ENCODE measurements at places on chromosomes 5 and 9.

GRCh38 chr9:85521371-85522197 lies 220.2 kb downstream of the AGTPBP1 start:
- DNase-seq = no peak

DNA sequence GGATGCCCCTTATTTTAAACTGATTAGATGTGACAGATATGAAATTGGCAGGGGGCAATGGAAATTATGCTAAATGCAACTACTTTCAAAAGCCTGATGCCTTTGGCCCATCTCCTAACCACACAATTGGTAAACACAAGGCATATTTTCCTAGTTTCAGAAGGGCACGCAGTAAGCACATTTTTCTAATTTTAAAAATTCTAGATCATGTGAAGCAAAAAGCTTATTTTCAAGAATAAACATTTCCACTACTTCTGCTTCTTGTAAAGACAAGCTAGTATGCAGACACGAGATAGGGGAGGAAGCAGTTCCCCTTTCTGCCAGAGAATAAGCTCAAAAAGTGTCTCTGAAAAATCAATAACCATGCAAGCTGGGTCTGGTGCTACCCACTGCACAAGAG lies 67.7 kb downstream of the ABCA1 start:
- no peak for DNase-seq

GRCh38 chr9:95058121-95058785 lies 259.3 kb downstream of the FANCC start:
- no peak for DNase-seq

DNA sequence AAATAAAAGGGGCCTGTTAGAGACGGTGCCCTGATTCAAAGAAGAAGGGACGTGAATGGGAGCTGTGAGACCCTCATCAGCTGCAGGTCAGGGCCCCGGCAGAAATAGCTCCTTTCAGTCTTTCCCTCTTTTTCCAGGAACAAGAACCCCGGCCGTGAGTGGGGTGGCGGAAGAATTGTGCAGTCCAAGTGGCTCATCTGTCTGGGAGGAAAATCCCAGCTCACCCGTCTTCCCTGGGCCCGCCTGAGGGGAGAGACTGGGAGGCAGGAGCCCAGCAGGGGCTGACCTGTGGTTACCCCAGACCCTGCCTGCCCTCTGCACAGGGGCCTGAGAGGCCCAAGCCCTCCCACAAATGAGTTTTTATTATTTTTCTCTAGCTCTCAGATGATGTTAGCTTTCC lies 24.8 kb upstream of the CSF1R start:
- DNase-seq = no peak

DNA sequence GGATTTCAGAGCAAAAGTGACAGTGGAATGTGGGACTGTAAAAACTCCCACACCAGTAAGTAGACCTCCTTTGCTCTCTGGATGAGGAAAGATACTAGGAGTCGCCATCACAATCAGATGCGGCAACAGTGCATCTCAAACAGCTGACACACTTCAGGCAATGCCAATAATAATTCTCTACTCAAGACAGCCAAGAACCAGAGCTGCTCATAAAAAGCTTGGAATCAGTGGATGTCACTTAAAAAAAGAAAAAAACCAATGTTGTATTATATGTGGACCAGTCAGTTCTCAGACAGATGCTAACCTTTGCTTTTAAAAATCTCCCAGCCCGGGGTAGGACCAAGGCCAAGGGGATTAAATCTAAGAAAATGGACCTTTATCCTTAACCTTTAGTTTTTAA lies 185.0 kb downstream of the GNA14 start:
- no peak for DNase-seq

- no peak for DNase-seq
Measured at GRCh38 chr5:161167016-161167767, 315.2 kb upstream of the ATP10B start.

- DNase-seq = no peak
Measured at GRCh38 chr9:2214707-2215106, 199.6 kb downstream of the SMARCA2 start.

GRCh38 chr9:111720174-111720573 lies 58.8 kb downstream of the GNG10 start:
- no peak for DNase-seq

DNA sequence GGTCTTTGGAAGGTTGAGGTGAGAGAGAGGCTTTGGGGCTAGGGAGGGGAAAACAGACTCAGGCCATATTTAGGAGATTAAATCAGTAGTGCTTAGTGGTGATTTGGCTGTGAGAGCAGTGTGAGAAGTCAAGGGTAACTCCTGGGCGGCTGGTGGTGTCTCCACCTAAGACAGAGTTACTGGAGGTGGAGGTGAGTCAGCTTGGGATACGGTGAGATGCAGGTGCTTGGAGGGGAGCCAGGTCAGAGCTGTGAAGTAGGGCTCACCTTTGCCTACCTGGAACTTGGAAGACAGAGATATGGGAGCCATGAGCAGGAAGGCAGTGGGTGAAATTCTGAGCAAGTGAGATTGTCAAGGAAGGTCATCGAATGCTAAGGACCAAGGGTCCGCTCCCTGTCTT lies 24.5 kb downstream of the RGS3 start:
- DNase-seq = no peak

- no peak for DNase-seq
Measured at GRCh38 chr9:117239428-117239827, 175.4 kb downstream of the ASTN2 start.

- DNase-seq = no peak
Measured at GRCh38 chr9:115204904-115205453, 87.0 kb upstream of the TNC start.

GRCh38 chr9:82024908-82025307 lies 36.3 kb downstream of the SPATA31D1 start:
- DNase-seq = no peak

DNA sequence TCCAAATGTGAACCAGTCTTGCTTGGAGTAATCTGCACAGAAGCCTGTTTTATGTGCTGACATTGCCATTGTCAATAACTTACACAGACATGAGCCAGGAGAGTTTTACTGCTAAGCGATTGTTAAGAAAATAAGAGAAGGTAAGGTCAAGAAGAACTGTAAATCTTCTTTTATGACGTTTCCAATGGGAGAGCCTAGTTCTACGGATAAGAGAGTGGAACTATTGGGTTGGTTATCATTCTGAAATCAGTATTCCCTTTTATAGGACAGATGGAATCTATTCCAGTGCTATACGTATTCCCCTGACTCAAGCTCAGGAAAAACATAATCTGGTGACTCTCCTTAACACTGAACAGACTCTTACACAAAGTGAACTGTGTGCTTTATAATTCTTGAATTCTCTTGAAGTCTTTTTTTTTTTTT lies 137.9 kb upstream of the OTULINL start:
- DNase-seq = no peak

DNA sequence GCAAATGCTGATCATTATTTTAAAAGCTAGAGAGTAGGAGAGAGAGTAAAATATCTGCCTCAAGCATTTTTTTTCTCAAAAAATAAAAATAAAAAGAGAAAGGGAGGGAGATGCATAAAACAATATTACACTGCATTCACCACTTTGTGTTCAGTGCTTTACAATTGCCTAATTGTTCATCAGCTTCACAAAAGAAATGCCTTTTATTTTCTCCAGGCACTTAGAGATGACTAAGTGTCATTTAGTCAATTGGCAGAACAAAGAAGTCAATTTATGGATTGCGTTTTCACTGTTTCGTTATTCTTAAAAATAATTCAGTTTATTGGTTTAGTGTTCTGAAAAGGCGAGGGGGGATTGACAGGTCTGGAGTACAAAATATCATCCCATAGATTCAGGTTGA lies 232.5 kb upstream of the CCNH start:
- DNase-seq = no peak

GRCh38 chr5:17796757-17797396 lies 162.6 kb downstream of the TAF11L14 start:
- DNase-seq = no peak

- DNase-seq = no peak
Measured at GRCh38 chr9:75985515-75985914, 95.0 kb downstream of the PCSK5 start.

DNA sequence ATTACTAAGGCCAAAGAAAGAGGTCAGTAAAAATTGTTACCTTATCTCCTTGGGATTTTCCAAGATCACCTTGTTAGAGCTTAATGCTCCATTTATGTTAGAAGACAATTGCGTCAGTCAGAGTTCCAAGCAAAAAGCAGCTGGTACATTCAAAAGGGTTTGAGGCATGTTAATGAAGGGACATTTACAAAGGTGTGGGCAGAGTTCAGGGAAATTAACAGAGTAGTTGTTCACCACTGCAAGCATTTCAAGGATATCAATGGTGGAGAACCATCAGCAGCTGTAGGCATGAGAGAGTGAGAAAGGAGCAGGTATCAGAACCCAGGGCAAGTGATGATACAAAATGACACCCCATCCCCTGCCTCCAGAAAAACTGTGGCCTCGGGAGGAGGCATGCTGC lies 17.0 kb upstream of the SMARCA2 start:
- no peak for DNase-seq

DNA sequence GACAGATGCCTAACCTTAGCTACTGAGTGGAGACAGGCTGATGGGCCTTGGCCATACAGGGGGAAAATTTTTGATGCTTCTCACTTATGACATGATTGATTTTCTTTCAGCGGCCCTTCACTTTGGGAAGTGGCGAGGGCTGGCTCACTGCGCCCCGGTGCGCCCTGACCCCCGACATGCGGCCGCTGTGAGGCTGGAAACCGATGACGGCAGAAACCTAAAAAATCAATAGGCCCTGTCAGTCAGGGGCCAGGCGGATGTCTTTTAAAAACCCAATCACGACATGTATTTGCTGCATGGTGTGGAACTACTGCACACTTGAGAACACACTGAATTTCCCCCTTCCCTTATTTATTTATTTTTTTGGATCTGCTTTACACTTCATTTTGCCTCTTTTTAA lies 121.7 kb downstream of the EBF1 start:
- DNase-seq = no peak

- no peak for DNase-seq
Measured at GRCh38 chr5:103364074-103364473, 105.5 kb downstream of the MACIR start.

- no peak for DNase-seq
Measured at GRCh38 chr9:34896112-34896511, 62.0 kb upstream of the PHF24 start.

DNA sequence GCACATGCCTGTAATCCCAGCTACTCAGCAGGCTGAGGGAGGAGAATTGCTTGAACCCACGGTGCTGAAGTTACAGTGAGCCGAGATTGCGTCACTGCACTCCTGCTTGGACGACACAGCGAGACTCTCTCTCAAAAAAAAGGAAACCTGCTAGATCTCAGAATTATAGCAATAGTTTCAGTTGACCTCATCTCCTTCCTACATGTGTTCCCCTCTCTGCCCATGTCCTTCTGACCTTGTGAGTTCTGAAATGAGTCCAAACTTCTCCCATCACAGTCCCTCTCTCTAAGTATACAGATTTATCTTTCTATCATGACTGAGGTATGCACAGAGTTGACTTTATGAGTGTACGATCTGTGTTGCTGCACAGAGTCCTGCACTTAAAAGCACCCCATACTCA lies 44.6 kb upstream of the SHOC1 start:
- DNase-seq = no peak

GRCh38 chr5:80181618-80182211 lies 74.1 kb downstream of the SERINC5 start:
- no peak for DNase-seq

- no peak for DNase-seq
Measured at GRCh38 chr5:109327570-109327969, 82.2 kb downstream of the PJA2 start.

DNA sequence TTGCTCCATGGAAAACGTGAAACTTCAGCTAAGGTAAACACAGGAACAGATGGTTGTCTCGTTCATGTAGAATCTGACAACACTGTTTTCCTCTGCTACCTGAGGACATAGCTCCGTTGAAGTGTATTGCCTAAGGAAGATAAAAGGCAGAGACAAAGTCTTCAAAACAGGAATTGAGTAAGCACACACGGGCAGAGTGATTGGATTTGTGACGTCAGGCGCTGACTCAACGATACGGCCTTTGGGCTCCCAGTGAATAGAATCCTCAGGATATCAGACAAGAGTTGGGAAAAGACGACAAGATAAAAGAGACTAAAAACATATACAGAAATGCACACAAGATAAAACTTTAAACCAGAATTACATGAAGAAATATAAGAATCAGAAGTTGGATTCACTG lies 787.1 kb upstream of the CTNND2 start:
- no peak for DNase-seq

- no peak for DNase-seq
Measured at GRCh38 chr5:175887463-175887862, 16.1 kb downstream of the CPLX2 start.

GRCh38 chr9:120001536-120001935 lies 578.4 kb downstream of the CDK5RAP2 start:
- DNase-seq = no peak

- no peak for DNase-seq
Measured at GRCh38 chr5:95924720-95925377, 36.8 kb downstream of the ELL2 start.

DNA sequence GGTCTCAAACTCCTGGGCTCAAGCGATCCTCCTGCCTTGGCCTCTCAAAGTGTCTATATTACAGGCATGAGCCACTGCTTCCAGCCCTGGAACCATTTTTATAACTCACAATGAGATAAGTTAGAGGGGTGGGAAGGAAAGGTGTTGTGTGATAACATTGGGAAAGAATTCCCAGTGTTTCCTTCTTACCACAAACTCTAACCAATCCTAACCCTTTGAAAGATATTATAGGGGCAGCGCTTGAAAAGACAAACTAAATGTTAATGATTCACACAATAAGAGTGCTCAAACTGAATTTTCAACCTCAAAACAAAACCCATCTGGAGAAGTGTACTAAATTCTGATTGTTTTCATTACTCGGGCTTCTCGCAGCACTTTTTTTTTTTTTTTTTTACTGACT lies 109.7 kb downstream of the TSSK1B start:
- no peak for DNase-seq

- DNase-seq = no peak
Measured at GRCh38 chr5:171863935-171864334, 78.3 kb downstream of the SMIM23 start.

- no peak for DNase-seq
Measured at GRCh38 chr9:69178583-69179011, 4.5 kb downstream of the TJP2 start.

DNA sequence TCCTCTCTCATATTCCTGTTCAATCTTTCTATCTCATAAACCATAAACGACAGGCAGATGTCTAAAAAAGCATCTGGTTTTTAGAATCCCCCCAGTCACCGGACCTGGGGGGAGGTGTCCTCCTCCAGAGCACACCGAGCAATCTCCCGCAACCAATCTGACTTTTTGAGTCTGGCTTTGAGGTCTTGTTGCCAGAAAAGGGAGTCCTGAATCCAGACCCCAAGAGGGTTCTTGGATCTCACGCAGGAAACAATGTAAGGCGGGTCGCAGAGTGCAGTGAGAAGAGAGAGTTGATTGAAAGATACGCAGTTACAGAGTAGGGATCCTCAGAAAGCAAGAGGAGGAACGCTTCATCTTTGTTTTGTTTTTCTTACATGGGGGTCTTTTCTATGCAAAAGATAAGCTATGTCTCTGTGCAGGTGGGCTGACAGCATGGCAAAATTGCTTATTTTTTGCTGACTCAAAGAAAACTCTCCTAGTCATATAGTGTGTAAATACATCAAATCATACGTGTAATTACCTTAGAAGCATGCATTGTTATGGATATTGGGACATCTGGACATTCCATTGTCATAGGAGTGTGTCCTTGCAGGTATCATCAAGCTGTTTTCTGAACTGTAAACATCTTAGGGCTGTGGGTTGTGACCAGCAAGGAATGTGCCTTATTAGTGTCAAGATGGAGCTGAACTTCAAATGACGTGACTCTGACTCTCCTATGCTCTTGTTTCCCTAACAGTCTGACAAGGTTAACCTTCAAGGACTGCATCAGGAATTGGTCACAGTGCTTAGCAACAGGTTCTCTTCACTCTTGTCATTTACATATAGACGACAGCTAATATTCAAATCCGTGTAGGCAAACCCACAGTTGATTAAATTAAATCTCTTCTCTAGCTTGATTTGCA lies 159.3 kb upstream of the DAPK1 start:
- no peak for DNase-seq

Measured in stimulated activated CD8-positive, alpha-beta memory T cell treated with anti-CD3 and anti-CD28 coated beads, Interleukin-2, amount 100 ng/mL, for 1 hour (primary cell).